ENCODE measurements at places on chromosomes 3 and 15.

DNA sequence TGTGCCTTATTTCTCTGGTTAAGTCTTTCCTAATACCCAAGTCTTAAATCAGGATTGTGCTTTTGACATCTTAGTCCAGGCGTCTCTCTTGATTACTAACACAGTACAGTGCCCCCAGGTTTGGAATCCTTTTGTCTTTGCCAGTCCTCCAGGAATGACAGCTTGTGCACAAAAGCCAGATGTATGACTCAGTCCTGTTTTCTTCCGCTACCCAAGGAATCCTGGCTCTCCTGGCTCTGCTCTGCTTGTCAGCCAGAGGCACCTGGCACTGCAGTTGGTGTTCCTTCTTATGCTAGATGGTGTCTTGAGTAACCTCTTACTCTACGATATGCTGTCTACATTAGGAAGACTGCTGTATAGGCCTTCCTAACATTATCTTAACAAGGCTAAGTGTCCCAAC lies 728.2 kb upstream of the NECTIN3 start:
- DNase-seq = no peak

DNA sequence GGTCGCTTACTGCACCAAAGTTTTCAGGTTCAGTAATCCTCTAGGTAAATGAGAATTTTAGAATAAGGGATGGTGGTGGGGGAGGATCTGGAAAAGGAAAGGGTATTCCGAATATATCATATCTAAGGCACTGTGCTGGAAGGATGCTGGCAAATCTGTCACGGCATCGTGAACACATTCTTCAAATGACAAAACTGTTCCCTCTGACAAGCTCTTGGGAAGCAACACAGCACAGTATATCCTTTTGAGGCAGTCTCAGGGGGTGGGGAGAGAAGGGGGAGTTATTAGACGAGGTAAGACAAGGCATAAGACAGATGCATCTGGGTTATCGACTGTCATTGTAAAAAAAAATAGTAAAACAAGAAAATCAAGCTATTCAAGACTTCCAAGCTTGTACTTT lies 289.6 kb upstream of the LRRN1 start:
- no peak for DNase-seq

DNA sequence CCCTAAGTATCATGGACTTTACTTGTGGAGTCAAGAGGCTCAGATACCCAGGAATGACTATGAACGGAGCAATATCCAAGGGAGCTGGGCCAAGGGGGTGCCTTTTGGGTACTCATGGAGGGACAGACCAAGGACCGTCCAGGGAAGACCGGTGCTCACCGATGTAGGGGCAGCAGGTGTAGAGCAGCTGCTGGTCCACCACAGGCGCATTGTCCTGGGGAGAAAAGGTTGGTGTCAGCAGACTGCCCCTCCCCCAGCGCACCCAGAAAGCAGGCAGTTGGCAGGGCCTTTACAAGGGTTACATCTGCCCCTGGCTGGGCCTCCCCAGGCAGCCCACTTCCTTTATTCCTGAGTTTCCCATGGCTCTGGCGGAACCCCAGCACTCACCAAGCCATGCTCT lies 7.5 kb downstream of the CDAN1 start:
- no peak for DNase-seq

DNA sequence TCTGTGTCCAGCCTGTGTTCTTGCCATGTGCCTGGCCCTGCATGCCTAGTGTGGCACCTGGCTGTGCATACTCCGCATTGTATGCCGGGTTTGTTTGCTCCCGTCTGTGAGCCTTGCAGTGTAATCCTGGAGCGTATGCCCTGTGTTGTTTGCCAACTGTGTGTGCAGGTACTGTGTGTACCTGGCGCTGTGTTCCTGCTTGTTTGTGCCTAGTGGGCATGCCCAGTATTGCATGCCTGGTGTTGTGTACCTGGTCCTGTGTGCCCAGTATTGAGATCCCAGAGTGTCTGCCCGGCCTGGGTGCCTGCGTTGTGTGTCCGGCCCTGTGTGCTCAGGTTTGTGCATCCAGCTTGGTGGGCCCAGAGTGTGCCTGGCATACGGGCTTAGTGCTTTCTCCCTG lies 54.5 kb upstream of the CHRNA7 start:
- DNase-seq = no peak

- DNase-seq = no peak
Observed at GRCh38 chr3:129263161-129263910, 13.9 kb downstream of the COPG1 start.

- no peak for DNase-seq
Observed at GRCh38 chr3:129344540-129345220, 66.0 kb downstream of the HMCES start.

DNA sequence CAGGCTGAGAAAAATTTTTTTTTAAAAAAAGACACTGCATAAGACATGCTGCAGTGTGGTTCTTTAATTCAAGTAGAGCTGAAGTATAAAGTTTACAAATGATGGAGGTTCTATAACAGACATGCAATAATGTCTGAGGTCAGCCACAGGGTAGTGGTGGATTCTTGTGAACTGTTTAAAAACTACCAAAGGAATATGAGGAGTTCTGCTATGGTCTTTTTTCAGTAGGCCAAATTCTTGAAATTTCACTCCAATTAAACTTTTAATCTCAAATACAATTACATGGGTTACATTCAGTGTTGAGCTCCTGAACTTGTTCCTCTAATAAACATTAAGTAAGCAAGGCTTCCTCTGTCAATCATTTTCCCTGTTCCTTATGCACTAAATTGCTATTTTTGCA lies 122.7 kb downstream of the PLD1 start:
- DNase-seq = no peak

- DNase-seq = no peak
Observed at GRCh38 chr15:47485419-47485818, 231.9 kb upstream of the SEMA6D start.

DNA sequence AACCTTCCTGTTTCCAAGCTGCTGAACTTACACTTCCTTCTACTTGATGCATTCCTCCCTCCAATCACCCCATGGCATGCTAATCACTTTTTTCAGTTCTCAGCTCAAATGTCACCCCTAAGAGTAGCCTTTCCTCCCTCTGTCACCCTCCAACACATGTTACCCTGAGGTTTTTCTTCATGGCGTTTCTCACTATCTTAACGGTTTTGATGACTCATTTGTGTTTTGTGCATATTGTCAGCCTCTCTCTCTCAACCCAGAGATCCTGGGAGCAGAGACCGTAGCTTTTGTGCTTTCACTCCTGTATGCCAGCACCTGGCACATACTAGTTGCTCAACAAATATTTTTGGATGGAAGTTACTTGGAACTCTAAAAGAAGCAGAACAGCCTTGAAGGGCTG lies 24.5 kb downstream of the LRRC3B start:
- no peak for DNase-seq

GRCh38 chr15:44736181-44736765 lies at the start of gene TRIM69:
TSS of gene TRIM69 (plus strand) at chr15:44736528. CDS start at chr15:44736705, 177 bp downstream.
- no peak for DNase-seq

GRCh38 chr3:9767418-9767817 lies 2.3 kb downstream of the CAMK1 start:
- no peak for DNase-seq

- no peak for DNase-seq
Observed at GRCh38 chr3:18445401-18446148, 20.4 kb upstream of the SATB1 start.

DNA sequence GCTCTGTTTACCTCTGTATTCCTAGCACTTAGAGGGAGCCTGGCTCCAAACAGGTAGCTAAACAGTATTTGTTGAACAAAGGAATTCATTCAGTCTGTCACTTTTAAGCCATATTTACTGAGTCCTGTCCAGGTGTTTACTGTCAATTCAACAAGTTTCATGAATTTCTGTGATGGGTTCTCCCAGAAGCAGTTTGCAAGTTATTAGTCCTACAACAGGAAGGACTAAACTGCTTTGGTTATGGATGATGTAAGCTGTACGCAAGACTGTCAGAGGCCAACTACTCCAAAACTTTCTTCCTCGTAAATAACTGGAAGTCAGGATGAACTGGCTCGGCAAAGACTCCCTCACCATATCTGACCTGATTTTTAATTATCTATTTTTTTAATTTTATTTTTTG lies 25.1 kb downstream of the STIMATE start:
- DNase-seq = no peak
